ENCODE measurements at places on chromosomes 1 and 21.
A peak's percentile ranks its signal among the peaks of the same experiment; 100 is the strongest.

DNA sequence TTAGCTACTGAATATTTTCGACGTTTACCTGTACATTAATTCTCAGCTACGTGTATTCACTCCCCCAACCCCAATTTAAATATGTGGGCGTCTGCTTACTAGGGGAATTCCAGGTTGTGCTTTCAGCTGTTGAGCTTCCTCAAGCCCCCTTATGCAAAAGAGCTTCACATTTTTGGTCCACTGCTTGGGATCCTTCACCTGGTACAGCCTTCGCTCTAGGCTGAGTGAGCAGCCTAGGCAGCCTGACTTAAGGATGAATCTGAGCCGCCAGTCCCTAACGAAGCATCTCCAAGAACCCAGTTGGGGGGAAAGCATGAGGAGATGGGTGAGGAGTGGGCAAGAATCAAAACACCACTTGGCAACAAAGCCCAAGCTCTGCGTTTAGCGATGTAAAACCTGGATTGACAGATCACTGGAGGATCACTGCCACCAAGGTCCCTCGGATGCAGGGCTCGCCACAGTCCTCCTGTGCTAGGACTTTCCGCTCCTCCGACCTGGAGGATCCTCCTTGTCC, 674 bp downstream of the BCL10 start:
- no peak for DNase-seq

- no peak for DNase-seq
Measured at GRCh38 chr1:56442290-56442877, 137.0 kb downstream of the PLPP3 start.

GRCh38 chr1:198024782-198025181, 107.6 kb downstream of the LHX9 start:
- DNase-seq: peak; percentile 13

DNA sequence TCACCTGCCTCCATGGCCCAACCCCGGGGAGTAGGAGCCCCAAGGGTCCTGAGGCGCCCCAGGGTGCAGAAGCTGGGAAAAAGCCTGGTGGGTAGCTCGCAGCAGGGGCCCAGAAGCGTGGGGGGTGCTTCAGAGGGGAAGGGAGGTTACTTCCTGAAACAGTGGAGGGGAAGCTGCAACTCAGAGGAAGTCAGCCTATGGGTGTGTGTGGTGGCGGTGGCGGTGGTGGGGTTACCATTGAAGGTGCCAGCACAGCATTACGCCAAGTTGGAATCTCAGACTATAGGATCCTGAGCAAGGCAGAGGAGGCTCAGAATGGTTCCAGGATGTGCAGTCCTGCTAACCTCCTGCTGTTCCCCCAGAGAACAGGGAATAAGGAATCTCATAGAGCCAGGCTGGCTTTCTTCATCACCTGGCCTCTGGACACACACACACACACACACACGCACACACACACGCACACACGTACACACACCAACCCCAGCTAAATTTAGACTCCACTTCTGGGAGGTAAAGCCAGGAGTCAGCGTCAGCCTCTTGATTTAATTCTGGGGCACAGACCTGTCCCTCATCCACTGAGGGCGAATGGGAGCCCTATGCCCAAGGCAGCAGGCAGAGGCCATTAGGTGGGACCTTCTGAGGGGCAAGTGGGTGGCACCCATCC, 1.3 kb downstream of the DENND4B start:
- peak; percentile 56 for DNase-seq

DNA sequence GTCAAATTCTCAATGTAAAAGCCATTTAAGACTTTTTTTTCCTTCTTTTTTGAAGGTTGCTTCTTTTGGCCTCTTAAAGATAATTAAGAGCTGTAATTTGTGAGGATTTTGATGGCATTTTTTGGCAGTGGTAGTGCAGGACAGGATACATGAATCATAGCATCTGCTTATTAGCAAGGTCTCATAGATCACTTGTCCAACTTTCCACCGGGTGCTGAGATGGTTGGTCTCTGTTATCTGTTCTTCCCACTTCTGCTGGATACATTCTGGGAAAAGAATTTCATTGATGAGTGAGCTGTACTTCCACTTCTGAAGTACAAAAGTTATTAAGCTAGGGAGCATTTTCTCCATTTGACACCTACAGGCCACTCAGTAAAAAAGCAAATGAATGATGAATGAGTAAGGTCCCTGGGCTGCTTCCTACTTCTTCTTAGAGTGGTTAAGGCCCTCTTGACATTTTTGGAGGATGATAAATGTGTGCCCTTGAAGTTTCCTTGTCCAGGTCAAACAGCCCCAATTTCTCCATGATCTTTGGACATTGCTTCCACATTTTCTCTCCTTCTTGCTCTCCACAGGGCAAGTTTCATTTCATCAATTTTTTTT, 100.6 kb downstream of the ROR1 start:
- no peak for DNase-seq
